Glutamatergic neuron (in vitro differentiated cells): ENCODE measurements at places on chromosomes 5 and 9.
A peak's percentile ranks its signal among the peaks of the same experiment; 100 is the strongest.

DNA sequence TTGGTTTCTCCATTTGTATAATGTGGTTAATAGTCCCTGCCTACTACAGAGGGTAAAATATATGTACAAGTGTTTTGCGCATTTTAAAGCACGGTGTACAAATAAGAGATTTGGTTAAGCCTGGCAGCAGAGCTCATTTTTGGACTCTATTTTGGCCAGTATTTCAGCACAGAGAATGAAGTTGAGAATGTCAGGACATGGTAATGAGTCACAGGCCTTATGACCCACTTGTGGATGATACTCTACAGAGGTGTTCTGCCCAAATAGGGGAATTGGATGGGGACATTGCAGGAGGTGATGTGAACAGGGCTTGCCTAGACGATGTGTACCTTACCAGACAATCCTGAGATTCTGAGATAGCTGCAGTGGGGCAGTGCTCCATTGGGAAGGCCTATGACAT, 50.6 kb downstream of the MELK start:
- DNase-seq, result no peak

DNA sequence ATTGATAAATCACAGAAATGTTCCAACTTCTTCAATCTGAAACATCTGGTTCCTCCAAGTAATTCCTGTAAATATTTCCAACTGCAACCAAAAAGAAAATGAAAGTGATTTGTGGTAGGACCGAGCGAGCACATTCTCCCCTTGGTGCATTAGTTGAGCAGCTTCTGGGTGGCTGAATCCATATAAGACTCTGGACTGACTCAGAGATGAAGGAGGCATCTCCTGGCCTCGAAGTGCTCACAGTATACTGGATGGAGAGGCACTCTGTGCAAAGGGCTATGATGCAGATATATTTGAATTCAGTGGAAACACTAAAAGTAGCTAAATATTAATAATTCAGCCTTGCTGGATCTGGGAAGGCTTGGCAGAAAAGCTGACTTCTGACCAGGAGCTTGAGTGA, 265.0 kb downstream of the MARCHF11 start:
- DNase-seq, result no peak

DNA sequence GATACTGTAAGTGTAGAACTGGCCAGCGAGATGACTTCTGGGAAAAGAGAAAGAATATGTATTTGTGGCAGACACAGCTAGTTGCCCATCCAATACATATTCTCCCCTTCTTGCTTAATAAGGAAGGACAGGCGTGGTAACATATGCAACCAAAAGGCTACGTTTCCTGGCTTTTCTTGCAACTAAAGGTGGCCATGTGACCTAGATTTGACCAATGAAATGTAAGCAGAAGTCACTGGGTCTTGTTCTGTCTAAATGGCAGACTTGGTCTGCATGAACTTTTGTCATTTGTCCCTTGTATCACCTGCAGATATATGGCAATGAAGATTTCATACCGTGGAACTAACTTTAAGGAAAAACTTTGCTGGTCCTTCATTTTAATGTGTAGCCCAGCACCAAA, 183.8 kb downstream of the CDH12 start:
- no peak for DNase-seq

GRCh38 chr5:151156507-151157420, 815 bp downstream of the ANXA6 start:
- DNase-seq, result peak; percentile 42

DNA sequence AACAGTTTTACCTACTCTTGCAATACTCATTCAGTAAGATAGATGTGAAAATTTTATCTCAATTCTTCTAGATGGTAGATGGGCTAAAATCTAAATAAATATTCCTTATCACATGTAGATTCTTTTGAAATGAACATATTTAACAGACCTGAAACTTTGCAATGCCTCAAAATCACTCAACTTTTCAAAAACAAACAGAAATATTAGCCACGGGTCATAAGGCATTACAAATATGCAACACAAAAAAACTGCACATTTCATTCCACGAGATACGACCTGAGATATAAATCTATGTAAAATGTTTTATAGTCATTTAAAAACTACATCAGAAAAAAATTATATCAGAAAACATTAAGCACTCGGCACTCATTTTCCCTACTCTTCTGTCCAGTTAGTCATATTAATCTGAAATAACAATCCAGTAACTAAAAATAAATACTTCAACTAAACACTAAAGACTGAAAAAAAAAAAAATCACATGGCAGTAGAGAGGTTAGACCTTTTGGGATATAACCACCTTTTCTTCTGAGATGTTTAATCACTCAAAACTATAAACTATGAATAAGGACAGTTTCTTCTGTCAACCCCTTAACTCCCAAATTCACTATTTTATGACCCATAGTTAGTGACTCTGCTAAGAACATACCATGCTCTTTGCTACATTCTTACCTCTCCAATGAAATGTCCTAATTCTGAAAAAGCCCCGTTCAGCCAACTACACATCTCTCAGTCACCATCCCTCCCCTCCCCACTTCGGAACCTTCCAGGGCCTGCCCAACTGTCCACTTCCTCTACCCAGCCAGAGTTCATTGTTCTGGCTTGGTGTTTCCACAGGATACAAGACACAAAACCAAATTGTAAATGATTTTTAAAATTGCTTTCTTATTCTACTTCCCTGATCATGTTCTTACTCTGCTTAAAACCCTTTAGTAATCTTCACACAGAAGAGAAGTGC, 6.4 kb downstream of the HOMER1 start:
- DNase-seq, result no peak

GRCh38 chr5:179268966-179269693, 76.1 kb downstream of the ADAMTS2 start:
- no peak for DNase-seq

- no peak for DNase-seq
Observed at GRCh38 chr5:107184066-107184465, 486.7 kb downstream of the EFNA5 start.

DNA sequence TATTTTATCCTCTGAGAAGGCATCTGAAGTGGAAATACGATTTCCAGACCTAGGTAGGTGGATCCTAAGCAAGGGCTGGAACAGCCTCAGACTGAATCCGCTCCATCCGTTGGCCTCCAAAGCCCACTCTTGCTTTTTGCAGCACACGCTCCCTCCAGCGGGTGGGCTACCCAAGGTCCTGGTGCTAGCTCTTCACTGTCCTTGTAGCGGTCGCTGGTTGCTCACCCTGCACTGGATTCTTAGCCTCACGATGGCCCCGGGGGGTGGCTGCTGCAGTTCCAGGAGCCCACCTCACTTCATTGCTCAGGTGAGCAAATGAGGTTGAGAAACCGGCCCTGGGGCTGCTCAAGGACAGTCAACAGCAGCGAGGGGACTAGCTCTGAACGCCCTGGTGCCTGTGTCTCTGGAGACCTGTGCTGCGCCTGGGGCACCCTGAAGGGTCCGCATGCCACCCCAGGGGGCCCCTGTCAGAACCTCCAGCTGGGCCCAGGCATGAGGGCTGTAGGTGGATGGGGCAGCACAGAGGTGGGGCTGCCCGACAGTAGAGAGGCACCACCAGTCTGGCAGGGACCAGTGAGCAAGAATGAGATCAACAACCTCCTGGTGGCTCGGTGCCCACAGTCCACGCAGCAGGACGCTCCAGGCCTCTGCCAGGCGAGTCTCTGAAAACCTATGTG, 4.3 kb downstream of the MGAT4B start:
- no peak for DNase-seq

- DNase-seq, result no peak
Observed at GRCh38 chr9:114898741-114899140, 31.6 kb downstream of the TNFSF8 start.

DNA sequence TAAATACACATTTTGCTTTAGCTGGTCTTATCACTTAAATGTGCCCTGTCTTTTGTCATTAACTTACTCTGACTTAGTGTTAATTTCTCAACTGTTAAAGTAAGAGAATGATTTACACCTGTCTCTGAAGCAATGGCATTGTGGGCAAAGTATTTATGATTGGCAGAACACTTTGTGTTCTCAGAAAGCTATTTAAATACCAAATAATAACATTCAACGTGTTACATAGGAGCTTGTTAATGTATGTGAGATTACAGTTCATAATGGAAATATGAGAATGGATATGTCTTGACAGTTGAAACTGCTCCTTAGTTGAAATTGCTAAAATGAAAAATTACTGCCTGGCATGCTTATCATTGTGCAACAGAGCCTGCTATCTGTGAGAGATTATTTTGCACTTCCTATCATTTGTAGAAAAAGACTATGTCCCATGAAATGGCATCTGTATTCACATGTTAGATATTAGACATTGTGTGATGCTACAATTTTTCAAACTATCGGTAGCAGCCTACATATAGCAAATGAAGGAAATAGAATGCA, 46.1 kb downstream of the PRR16 start:
- no peak for DNase-seq

DNA sequence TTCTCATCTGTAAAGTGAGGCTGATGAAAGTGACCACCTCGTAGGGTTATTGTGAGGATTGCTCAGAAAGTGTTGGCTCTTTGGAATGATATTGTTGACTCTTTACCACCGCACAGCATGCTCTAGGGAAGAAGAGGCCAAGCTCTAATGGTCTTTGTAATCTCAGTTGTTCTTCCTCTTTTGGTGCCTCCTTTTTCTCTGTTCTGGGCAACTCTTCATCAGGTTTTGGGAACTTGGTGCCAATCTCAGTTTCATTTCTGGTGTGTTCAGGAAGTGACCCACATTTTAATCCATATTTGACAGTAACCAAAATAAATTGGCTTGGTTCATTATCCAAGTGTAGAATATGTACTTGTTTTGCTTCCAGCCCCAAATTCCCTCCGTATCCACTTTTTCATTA, 25.1 kb downstream of the ARHGAP26 start:
- DNase-seq, result no peak

GRCh38 chr9:93731963-93732362, 155.6 kb downstream of the PHF2 start:
- no peak for DNase-seq

DNA sequence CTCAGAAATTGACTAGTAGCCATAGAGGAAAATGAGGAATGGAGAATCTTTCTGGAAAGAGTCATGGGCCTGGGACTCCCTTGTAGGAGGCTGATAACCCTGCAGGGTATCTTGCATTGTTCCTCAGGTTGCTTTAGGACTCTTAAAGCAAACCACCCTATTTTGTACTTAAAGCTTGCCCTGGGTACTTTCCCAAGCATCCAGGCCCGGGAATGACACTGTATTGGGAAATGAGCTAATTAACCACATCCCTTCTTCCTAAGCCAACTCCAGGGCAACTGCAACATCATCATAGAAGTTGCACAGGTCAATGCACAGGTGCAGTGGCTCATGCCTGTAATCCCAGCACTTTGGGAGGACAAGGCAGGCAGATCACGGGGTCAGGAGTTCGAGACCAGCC, 55.9 kb downstream of the UGCG start:
- DNase-seq, result no peak

- DNase-seq, result no peak
Observed at GRCh38 chr9:5651246-5651645, 22.3 kb downstream of the RIC1 start.

- DNase-seq, result no peak
Observed at GRCh38 chr5:116451066-116451465, 123.6 kb downstream of the SEMA6A start.

DNA sequence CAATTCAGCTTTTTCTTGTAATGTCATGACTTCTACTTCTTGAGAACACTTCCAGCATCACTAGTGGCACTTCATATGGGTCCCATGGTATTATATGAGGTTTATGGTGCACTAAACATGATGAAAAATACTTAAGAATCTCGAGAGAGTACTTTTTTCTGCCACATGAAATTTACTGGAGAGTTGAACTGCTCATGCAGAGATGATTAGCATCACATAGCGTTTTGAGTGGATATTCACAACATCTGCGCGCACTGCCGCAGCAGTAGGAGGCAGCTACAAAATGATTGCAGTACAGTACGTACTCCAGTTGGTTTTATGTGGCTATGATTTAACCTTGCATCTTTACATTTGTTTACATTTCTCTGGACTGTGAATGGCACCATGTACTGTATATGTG, 14.7 kb downstream of the RAD1 start:
- DNase-seq, result no peak

DNA sequence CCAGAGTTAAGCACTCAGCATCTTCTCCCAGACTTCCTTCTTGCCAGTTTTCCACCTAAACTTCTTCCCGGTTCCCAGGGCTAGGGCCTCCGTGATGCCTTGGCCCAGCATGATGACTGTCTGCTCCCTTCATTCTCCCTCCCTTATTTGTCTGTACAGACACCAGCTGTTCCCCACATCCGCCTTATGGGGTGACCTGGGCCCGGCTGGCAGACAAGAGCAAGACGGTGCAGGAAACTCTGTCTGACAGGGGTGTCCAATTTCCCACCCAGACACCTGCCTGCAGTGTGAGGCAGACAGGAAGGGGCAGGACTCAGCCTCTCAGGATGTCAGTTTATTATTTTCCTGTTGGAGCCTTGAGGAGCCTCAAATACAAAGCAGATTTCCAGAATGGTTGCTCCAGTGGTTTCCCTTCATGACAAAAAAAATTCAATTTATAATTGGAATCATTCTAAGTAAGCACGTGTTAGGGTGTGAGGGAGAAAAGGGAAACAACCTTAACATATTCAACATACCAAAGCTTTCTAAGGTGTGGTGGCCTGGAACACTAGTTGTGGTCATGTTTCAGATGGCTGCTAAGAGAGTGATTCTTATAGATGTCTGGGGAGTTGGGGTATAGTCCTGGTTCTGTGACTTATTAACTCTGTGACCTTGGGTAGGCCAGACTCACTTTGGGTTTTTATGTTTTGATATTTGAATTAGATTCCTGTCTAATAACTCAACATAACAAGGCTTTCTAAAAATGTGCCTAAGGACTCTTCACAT, 234.5 kb downstream of the PAPPA start:
- no peak for DNase-seq

DNA sequence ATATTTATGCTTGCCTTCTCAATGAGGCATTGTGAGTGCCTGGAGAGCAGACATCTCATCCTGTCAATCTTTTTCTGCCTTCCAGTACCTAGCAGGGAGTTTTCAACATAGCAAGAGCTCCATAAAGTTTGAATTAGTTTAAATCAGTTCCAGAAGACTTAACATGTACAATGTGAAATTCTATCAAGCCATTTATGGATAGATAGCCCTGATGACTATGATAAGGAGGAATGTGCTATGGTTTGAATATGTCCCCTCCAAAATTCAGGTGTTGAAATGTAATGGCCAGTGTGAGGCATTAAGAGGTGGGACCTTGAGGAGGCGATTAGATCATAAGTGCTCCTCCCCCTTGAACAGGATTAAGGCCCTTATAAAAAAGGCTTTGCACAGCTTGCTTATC, 306.9 kb upstream of the SMARCA2 start:
- no peak for DNase-seq

DNA sequence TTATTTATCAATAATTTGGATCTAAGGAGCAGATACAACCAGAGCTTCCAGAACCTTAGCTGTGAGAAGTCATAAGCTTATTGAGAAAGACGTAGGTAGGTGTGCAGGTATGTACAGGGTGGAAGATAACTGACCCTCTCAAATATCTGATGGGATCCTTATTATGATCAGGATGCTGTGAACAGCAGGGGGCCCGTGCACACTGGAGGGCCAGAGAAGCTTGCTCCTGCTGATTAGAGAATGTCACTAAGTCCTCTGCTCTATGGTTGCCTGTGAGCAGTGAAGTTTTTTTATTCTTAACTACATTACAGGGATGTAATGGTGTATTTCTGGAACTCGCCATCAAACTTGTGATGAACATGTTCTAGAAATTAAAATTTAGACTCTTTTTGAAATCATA, 108.9 kb upstream of the POU5F2 start:
- DNase-seq, result no peak

- peak; percentile 70 for DNase-seq
Observed at GRCh38 chr9:136764301-136764891, at the start of gene LCN15. Gene LCN15, minus strand, starts transcription at chr9:136764518. Its CDS starts 30 bp downstream, at chr9:136764488.
